Esophagus squamous epithelium (tissue), 5 donors: ENCODE measurements at places on chromosomes 2 and 18.

DNA sequence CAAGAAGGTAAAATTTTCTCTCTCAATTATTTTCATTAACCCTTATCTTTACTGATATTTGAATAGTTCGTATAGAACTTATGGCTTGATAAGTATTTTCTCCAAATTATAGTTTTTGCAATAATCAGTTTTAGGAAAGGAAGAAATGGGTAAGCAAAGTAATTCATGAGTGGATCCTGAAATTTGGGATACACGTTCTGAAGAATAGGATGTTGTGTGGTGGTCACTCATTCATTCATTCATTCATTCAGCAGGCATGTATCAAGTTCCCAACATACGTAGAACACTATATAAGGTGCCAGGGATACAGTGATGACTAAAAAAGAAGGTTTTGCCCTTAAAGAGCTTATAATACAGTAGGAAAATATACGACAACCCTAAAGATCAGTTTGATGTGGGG lies 95.4 kb downstream of the PTRHD1 start:
- DNase-seq, result no peak

- no peak for DNase-seq
These were observed 204.2 kb downstream of the GBX2 start for GRCh38 chr2:235963853-235964577.

DNA sequence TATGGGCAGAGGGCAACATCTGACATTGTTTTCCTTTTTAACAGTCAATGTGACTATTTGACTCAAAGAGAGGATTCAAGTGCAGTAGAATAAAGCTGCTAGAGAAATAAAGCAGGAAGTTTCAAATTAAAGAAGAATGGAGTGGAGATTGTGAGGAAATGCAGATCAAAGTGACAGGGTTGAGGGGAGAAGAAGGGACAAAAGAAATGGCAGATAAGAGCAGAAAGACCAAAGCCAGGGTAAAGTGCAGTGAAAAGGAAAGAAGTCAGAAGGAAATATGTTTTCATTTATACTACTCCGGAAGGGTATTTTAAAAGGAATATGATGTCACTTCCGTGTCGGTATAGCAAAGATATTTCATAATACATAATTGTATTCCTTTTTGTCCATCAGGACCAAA lies 297.5 kb upstream of the CRIM1 start:
- no peak for DNase-seq

DNA sequence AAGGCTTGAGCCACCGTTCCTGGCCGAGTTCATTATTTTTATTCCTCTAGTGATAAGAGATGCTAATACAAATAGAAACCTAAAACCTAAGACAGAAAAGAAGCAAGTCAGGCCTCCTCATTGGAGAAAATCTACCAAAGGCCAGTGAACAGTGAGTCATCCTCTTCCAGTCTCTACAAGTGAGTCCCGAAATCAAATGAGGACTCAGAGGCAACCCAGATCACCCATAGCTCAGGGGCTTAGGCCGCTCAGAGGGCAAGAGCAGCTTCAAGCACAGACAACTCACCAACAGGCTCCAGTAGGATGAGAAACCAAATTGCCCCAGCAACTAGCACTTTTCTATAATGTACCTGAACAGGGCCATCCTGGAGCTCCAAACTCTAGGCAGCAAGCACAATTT lies 42.7 kb upstream of the ACMSD start:
- DNase-seq, result no peak

GRCh38 chr2:2855297-2855696 lies 522.3 kb downstream of the EIPR1 start:
- no peak for DNase-seq

GRCh38 chr18:60053747-60054304 lies 154.0 kb downstream of the PMAIP1 start:
- DNase-seq, result no peak

DNA sequence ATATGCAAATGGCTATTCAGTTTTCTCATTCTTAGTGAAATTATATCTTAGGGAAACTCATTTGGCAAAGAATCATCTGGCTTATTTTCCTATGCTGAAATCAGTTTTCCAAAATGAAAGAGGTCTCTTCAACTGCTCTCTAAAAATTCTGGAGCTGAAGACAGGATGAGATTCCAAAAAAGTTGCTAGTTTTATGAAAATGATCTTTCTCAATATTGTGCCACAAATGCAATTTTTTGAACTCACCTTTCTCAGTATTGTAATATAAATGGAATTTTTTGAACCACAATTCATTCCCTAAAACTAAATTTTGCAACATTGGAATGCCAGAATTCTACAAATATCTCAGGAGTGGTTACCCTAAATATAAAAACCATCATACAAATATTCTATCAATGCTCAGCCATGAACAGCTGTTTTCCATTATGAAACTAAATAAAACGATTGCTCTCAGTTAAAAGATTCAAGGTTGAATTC lies 147.7 kb upstream of the PKDCC start:
- DNase-seq, result no peak

- no peak for DNase-seq
These were observed 56.7 kb upstream of the ACKR3 start for GRCh38 chr2:236512902-236513435.

DNA sequence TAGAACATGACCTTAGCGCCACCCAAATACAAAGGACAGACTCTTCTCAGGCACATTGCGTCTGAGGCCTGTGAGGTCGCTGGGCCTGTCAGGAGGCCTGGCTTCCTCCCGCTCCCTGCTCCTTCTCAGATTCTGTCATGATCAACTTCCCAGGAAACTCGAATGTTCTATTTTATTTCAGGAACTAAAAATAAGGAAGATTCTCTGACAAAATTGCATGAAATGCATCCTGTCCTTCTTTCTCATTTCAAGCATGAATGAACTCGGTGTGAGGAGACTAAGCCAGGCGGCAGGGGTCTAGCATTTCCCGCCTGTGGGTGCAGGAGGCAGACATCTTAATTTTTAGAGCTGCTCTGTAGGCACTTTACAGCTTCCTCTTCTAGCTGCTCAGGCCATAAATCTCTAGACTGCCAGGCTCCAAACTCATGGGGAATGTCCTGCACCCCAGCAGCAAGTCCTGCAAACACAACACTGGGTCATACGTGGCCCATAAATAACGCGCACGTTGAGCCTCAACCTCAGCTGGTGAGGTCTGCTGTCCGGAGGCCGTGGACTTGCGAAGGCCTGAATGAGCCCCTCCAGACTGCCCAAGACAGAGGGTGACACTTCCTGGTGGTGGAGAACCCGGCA lies 109.7 kb upstream of the ZNF236 start:
- DNase-seq, result no peak

DNA sequence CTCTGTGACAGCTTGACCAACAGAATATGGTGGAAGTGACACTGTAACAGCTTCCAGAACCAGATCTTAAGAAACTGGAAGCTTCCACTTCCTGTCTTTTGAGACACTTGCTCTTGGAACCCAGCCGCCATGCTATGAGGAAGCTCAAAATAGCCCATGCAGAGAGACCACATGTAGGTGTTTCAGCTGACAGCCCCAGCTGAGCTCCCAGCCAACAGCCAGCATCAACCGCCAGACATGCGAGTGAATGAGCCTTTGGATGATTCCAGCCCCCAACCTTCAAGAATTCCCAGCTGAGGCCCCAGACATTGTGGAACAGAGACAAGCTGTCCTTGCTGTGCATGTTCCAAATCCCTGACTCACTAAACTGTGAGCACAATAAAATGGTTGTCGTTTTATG lies 27.9 kb downstream of the ACVR1 start:
- DNase-seq, result no peak

DNA sequence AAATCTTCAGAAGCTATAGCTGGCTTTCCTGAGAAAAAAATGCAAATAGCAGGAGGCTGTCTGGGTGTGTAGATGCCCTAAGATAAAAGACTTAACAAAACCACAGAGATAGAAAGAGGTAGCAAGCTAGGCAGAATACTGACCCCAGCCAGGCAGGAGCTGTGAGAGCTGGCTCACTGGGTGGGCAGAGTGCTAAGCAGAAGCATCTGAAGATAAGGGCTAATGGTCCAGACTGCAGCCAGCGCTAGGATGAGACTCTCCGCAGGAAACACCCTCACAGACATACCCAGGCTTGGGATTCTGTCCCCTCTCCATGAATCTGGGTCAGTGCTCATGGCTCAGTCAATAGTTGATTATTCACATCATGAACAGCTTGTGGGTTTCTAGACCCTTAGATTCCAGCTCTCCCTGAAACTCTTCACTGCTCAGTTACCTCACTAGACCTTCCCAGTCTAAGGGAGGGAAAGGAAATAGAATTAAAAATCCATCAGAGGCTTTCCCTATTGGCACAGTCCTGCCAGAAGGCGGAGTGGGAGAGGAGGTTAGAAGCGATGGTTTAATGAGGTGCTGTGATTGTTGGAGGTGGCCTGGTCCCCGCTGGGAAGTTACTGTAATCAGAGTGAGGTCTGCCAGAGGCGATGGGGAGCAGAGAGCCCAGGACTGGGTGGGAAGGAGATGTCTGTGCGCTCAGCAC lies 21.4 kb upstream of the CCBE1 start:
- no peak for DNase-seq

DNA sequence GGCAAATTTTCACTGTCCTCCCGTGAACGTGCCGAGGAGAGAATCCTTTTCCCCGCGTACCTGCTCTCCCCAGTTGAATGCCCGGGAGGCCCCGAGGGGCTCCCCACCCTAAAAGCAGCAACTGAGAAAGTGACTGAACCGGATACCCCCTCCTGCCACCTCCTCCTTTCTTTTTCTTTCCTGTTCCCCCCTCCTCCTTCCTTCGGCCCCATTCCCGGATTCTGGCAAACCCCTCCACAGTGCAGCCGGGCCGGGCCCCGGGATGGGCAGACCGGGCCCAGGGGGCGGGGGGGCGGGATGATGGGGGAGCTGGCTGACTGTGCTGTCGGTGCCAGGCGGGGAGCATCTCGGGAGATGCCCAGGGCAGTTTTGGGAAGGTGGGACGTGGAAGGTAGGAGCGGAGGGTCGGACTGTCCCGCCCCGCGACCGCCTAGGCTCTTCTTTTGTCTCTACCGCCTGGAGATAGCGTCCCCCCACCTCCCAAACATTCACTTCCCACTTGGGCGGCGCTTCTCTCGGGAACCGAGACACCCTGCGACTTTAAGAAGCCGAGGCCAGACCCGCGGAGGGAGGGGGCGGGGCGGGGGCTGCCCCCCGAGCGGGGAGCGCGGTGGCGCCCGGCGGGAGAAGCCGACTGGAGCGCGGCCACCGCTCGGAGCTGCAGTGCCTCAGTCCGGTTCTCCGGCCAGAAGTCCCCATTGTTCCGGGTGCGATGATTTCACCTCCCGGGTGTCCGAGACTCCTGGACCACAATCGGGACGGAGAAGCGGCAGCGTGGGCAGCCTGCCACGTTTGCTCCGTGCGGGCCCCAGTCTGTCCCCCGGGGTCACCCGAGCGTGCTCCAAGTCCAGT lies 8.2 kb downstream of the DLX2 start:
- no peak for DNase-seq

DNA sequence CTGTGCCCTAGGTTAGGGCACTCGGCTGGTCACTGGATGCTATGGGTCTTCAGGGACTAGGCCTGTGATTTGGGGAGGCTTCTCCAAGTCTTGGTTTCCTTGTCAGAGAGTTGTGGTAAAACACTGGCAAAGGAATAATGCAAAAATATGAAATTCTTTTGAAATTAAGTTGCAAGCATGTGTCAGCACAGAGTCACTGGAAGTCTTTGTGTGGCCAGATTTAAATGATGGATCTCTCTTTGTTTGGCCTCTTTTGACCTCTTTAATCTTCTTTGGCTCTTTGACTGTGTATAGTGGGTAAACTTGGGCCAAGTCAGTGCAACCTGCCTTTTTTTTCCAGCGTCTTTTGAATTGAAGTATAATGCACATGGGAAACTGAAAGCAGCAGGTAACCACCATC lies 12.1 kb downstream of the HK2 start:
- DNase-seq, result no peak

- no peak for DNase-seq
These were observed 87.1 kb downstream of the TSHZ1 start for GRCh38 chr18:75297731-75298130.

GRCh38 chr2:139160836-139161235 lies 380.6 kb upstream of the NXPH2 start:
- no peak for DNase-seq

GRCh38 chr2:71878626-71879508 lies 268.8 kb downstream of the CYP26B1 start:
- no peak for DNase-seq

GRCh38 chr2:9423100-9423921 lies at the start of the genes CPSF3 and ITGB1BP1:
TSS of gene CPSF3 (plus strand) at chr2:9423654. CDS start at chr2:9423774, 120 bp downstream.
TSS of gene ITGB1BP1 (minus strand) at chr2:9423528. CDS start at chr2:9418697, 4,831 bp downstream.
- DNase-seq, result peak; percentile 74

- no peak for DNase-seq
These were observed 18.6 kb downstream of the RASGRP3 start for GRCh38 chr2:33494877-33495641.

GRCh38 chr2:182503886-182504285 lies 77.0 kb upstream of the PDE1A start:
- no peak for DNase-seq

DNA sequence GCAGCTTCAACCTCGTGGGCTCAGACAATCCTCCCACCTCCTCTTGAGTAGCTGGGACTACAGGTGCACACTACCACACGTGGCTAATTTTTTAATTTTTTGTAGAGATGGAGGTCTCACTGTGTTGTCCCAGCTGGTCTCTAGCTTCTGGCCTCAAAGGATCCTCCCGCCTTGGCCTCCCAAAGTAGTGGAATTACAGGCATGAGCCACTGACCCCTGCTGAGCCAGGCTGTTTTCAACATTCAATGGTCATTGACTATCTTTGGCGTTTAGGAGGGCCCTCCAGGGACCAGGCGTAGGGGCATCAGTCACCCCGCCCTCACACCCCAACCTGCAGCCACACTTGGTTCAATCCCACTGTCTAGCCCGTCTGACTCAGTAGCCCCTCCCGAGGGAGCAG lies 5.2 kb downstream of the MZT2B start:
- DNase-seq, result no peak

- DNase-seq, result no peak
These were observed 49.3 kb upstream of the FOSL2 start for GRCh38 chr2:28343184-28343942.

GRCh38 chr2:167689444-167689843 lies 558.0 kb downstream of the STK39 start:
- no peak for DNase-seq

DNA sequence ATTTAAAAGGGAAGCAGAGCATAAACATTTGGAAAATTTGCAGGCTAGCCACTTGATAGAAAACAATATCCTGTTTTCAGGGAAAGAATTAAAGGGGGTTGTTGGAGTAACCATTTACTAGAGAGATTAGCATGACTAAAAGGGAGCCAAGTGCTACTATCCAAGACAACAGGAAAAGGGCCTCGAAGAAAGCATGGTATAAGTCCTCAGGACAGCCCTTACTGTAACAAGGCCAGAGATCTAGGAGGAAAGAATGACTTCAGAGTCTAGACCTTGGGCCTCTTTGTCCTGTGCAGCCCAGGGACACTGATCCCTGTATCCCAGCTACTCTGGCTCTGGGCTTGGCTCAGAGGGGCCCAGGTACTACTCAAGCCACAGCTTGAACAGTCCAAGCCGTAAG lies 16.6 kb downstream of the TPO start:
- no peak for DNase-seq

DNA sequence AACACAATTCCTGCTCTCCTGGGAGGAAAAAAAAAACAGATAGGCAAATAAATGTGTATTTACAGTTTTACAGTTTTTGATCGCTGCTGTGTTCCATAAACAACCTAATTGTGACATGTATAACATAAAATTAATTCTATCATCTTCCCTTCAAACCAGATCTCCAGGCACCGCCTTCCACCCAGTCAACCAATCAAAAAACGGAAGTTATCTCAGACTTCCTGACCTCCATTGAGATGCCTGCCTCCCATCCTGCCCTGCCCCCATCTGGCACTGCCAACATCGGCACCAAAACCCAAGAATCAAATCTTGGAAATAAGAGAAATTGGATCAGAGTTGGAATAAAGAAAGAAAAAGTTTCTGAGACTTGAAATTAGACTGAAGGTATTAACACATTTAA lies 3.1 kb upstream of the RIOK3 start:
- no peak for DNase-seq
